ENCODE measurements at places on chromosomes 12 and 14. TPM values are rescaled to one million over a fixed set of nuclear protein-coding genes. Genes with fewer than 3 reads are reported as not detected.

GRCh38 chr14:93049315-93049714, 66.4 kb downstream of the ITPK1 start:
- no peak for DNase-seq

PLA2G1B gene
- not detected for total RNA-seq

DNA sequence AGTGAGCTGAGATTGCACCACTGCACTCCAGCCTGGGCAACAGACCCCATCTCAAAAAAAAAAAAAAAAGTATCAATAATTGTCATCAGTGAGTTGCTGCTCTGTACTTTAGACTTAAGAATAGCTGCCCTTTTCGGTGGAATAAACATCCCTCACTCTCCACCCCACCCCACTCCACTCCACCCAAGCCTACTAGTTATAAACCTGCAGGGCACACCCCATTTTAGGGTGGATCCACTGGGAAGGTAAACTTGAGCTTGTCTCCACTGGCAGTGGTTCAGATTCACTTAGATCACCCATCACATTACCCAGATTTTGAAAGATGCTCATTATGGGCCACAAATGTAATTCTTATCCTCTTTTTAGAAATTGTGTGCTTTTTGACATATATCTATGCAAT, 106.4 kb downstream of the GPR135 start:
- DNase-seq, result no peak

DCN gene
- 702 TPM for total RNA-seq

CHGA gene
- not detected for total RNA-seq

KRT83 gene
- total RNA-seq, result not detected

ESYT1 gene
- 29.1 TPM for total RNA-seq

GRCh38 chr12:83656004-83656403, 969.3 kb downstream of the TMTC2 start:
- DNase-seq, result no peak

DNA sequence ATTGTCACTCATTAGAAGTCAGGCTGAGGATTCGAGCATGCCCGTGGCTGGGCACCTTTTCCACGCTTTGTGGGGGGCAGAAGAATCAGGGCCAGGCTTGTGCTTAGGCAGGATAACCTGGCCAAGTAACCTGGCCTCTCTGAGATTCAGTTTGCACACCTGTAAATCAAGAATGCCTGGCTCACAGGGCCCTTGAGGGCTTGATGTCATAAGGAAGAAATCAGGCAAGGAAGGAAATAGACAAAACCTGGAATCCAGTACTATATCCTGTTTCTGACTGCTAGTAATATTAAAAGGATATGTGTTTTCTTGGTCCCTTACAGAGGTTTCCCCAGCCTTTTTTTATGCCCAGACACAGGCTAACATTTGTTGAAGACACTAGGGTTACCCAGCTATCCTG, 91.9 kb downstream of the SAMD4A start:
- no peak for DNase-seq

DNA sequence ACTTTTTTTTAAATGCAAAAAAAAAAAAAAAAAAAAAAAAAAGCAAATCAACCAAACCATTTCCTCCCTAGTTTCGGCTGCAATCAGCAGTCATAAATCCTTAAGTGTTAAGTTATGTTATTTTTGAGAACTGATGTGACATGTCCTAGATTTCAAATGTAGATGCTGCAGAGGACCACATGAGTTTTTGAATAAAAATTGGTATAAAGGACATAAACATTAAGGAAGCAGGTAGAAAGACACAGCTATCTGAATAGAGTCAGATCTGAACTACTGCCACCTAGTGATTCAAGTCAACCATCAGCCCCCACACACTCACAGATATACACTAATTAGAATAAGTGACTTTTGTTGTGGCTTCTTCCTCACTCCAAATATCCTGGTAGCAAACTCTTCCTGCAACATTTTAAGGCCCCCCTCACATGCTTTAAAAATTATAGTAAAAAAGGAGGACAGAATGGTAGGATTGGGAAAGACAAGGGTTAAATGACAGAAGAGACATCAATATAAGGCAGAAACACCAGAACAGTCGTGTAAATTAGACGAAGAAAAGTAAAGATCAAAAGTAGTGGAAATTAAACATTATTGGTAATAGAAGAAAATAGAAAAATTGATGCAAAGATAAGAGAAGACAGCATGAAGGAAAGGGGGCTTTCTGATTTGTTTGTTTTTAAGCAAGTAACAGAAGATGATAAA, 394.5 kb upstream of the ATP2B1 start:
- DNase-seq, result no peak

- peak; percentile 51 for DNase-seq
Observed at GRCh38 chr12:124921200-124922031, 7.0 kb upstream of the UBC start.

DNA sequence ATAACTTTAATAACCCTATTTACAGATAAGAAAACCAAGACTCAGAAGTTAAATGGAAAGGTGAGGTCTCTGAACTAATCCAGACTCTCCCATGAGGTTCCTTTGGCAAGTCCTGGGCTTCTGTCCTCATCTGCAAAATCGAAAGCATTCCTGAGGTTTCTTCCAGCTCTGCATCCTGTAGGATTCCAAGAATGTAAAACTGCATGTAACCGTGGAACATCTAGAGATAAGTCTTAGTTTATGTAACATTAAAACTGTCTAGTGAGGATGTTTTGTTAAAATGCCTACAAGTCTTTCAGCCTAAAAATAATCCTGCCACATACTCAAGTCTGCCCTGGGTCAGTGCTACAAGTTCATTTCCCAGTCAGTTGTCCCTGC, 7.3 kb upstream of the ITFG2 start:
- no peak for DNase-seq

KRT72 gene
- total RNA-seq, result not detected

- no peak for DNase-seq
Observed at GRCh38 chr12:65656891-65657351, 167.4 kb upstream of the HMGA2 start.

DNA sequence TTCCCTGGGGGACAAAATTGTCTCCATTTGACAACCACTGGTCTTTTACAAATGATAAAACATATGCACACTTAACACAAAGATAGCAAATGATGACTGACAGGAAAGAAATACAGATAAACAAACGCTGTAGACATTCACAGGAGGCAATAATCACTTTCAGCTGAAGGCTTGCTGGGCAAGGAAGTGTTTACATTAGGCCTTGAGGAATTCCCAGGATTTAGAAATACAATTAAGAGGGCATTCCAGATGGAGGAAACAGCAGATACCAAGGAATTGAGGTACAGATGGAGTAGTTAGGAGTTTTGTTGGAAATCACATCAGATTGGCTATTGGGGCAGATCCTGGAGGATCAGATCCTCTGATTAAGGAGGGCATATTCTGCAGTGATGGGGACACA, 93.9 kb downstream of the DYRK2 start:
- DNase-seq, result no peak

DNA sequence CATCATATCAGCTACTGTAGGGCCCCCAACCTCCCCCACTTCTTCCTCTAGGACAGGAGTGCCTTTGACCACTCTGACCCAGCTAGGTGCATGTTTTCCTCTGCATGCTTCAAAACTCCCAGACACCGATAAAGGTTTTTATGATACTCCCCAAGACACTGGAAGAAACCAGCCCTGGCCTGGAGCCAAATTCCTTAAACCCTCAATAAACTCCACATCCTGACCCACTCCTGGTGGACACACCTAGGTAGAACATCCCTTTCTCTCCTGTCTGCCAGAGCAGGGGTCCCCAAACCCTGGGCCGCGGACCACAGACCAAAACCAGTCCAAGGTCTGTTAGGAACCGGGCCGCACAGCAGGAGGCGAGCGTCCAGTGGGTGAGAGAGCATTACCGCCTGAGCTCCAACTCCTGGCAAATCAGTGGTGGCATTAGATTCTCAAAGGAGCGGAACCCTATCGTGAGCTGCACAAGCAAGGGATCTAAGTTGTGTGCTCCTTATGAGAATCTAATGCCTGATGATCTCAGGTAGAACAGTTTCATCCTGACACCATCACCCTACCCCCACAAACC, 49.6 kb downstream of the NT5DC3 start:
- DNase-seq, result no peak

PLCZ1 gene
- total RNA-seq, result not detected

PRIMA1 gene
- 3.2 TPM for total RNA-seq

TPPP2 gene
- total RNA-seq, result 0.54 TPM

GPR132 gene
- total RNA-seq, result 0.80 TPM

NRXN3 gene
- total RNA-seq, result 0.59 TPM

DNA sequence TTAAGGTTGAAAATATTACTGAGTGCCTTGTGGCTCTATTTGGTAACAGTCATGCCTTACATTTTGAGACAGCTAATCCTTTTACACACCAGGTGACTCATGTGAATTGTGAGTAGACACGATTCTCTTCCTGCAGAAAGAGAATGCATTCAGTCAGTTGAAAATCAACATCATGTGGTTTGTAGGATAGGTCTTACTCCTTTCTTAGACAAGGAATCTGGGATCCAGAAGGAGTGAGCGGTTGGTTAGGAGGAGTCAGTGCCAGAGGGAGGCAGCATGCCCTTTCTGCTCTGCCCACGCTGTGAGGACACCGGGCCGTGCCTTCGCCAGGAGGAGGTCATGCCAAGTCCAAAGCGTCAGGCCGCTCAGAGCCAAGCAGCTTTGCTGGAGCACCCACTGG, 47.6 kb downstream of the TRAF3 start:
- DNase-seq, result peak; percentile 61

OVCH1 gene
- 0.21 TPM for total RNA-seq

GRCh38 chr14:23030936-23031335, 3.8 kb downstream of the PSMB5 start:
- no peak for DNase-seq

DNA sequence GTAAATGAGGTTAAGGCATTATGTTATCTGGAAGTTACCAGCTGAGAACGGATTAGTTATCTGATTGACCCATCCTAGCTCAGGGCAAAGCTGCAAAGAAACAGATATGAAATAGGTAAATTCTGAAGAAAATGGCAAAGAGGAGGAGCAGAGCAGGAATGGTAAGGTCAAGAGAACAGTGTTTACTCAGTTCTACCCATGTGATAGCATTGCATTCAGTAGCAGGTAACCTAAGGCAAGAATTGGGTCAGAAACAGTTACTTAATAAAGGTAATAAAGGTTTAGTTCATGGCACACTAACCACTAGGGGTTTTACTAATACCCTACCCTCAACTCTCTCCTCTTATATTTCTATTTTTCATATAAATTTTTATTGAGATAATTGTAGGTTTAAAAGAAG, 224.8 kb downstream of the ASCL1 start:
- no peak for DNase-seq

FKBP3 gene
- 83.9 TPM for total RNA-seq

WASHC4 gene
- 26.0 TPM for total RNA-seq

SAMD15 gene
- 0.21 TPM for total RNA-seq

GRCh38 chr12:57233357-57234232, 4.1 kb downstream of the SHMT2 start:
- DNase-seq, result no peak

DNA sequence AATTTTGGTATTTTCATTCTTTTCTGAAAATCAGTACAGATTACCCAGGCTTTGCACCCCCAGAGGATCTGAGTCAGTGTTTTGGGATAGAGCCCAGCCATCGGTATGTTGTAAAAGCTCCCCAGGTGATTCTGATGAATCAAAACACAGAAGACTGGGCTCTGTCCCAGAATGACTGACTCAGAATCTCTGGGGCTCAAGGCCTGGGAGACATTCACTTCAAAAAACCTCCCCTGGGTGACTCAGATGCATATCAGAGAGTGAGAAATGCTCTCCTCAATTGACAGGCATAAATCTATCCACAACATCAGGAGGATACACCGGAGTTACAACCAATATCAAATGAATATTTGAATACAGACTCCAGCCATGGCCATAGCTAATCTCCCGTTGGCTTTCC, 32.6 kb downstream of the SLC35F4 start:
- DNase-seq, result no peak

DNA sequence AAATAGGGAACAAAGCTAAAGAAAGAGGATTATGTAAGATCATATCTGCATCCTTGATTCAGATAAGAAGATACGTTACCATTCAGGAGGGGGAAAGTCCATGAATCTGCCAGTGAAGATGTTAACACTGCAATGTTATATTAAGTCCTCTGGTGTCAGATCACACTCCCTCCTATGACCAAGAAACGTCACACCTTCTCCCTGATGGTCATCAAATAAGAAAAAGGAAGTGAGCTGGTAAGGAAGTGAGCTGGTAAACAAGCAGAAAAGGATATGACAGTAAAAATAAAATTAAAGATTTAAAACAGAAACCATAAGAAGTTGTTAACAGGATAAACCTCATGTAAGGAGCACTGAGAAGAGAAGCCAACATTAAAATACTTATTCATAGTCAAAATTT, 340.2 kb downstream of the SEC23A start:
- DNase-seq, result no peak

DNA sequence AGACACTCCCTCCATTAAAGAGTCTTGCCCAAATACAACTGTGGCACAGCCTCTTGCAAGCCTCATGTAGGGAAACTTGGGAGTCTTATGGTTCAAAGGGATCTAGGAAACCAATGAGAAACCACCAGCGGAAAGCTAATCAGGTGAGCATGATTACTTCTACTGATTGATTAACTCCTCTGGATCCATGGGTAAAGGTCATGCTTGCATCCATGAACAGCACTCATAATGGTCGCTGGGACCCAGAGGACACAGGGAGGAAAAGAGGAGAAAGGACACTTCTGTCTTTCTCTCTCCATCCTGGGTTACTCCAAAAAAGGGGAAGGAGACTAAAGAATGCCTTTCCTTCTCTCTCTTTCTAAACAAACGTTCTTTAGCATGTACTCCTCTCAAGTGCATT, 1397.2 kb downstream of the LRFN5 start:
- DNase-seq, result no peak

GRCh38 chr14:99909513-99910064, 116.4 kb downstream of the EML1 start:
- DNase-seq, result no peak

HOXC9 gene
- not detected for total RNA-seq

GRCh38 chr12:13962699-13963098, 18.7 kb downstream of the GRIN2B start:
- no peak for DNase-seq

- DNase-seq, result peak; percentile 90
Observed at GRCh38 chr14:61750708-61751474, 11.3 kb upstream of the SNAPC1 start.

- DNase-seq, result no peak
Observed at GRCh38 chr14:24713404-24713803, 79.4 kb upstream of the GZMB start.

RECQL gene
- 20.1 TPM for total RNA-seq

DNA sequence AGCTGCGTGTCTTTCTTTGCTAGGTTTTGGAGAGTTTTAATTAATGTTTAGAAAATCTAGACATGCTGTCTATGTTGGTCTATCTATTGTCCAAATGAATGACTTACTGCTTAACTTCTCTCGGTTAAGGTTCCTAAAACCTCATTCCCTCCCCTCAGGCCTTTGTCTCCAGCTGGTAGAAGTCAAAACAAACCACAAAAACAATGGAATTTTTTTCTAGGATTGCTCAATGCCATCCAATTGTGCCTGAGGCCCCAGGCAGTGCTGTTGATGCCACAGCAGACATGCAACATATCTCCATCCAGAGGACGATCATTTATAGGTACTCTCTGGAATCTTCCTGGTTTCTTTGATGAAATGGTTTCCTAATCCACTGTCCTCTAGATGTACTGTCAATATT, 448.2 kb upstream of the TBX3 start:
- DNase-seq, result no peak

MON2 gene
- total RNA-seq, result 13.5 TPM
